NCI-H226 (cell line): ENCODE measurements at places on chromosomes 12 and 14.

GRCh38 chr14:105072381-105072861 is 7.2 kb upstream of the GPR132 start:
- DNase-seq, result no peak

DNA sequence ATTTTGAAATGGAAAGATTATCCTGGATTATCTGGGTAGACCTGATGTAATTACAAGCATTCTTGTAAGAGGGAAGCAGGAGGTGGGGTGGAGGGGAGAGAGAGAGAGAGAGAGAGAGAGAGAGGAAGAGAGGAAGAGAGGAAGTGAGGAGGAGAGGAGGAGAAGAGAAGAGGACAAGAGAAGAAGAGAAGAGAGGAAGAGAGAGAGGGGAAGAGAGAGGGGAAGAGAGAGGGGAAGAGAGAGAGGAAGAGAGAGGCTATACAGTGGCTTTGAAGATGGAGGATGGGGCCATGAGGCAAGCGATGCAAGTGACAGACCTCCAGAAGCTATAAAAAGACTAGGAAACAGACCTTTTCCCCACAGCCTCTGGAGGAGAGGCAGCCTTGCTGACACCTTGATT is 13.7 kb upstream of the CHST11 start:
- no peak for DNase-seq

GRCh38 chr14:103770902-103771301 is 55.3 kb downstream of the ZFYVE21 start:
- DNase-seq, result no peak

DNA sequence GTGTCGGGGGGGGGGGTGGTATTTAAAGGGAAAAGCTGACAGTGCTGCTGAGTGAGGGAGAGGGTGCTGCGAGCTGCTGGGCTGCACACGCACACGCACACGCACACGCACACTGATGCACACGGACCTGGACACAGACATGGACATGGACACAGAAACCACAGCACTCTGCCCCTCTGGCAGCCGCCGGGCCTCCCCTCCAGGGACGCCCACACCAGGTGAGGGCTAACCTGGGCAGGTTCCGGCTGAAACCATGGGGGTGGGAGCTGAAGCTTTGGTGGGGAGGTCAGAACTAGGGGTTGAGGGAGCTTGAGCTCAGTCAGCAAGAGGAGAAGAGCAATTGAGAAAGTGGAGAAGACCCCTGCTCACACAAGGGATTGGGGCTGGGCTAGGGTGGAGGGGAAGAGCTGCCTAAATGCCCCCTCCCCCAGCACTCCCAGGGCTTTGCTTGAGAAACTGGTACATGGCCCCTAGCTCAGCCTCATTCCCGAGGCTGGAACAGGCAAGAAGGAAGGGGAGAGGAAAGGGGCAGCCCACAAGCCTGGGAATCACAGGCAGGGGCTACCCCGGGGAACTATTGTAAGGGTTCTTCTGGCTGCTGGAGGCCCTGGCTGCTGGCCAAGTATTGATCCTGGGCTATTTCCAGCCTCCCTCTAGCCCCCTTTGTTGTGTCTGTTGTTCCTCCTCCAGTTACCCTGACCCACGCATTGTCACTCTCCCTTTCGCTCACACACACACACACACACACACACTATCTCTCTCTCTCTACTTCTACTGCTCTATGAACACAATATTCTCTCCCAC is at the start of gene REM2:
REM2 (plus strand) TSS at position 50 of the 804 bp plus-strand sequence; CDS start at position 116, 66 bp downstream.
- DNase-seq, result no peak

- no peak for DNase-seq
These were observed 2.4 kb upstream of the MEG3 start for GRCh38 chr14:100823413-100824080.

DNA sequence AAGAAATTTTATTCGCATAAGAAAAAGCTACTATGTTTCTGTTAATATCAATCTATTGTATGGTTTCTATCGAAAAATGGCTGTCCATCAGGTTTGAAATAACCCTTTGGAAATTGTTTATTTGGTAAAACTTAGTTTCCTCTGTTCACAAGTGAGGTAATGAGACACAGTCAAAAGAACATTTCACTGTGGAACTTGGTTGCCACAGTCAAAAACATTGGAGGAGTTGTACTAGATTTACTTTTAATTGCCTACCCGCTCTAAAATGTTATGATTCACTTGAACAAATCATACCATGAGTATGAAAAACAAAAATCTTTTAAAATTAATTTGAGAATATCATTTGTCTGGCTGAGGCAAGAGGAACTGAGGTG is 46.5 kb downstream of the ITPR2 start:
- DNase-seq, result no peak

GRCh38 chr12:110012659-110013058 is 13.4 kb downstream of the ANKRD13A start:
- DNase-seq, result no peak

- no peak for DNase-seq
These were observed 82.1 kb upstream of the TMCC3 start for GRCh38 chr12:94732367-94732990.

GRCh38 chr14:44895716-44896115 is 66.0 kb downstream of the KLHL28 start:
- DNase-seq, result peak; percentile 80

- no peak for DNase-seq
These were observed 84.7 kb upstream of the NELL2 start for GRCh38 chr12:44960856-44961255.

GRCh38 chr14:48323665-48324064 is 648.3 kb upstream of the MDGA2 start:
- DNase-seq, result peak; percentile 72

- DNase-seq, result no peak
These were observed 768 bp downstream of the DBX2 start for GRCh38 chr12:45049912-45050750.

DNA sequence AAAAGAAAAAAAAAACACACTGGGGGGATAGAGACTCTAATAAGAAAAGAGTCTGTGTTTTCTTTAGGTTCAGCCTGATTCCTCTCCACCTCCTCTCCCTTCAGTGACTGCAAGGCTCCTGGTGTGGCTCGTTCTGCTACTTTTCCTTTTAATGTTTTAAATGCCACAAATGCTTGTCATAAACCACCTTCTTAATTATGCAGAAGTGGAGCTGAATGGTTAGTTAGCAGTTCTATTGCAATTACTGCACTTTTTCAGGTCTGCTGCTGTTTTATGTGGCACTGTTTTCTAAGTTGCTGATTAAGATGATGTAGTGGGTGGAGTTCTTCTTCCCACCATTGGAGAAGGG is 878.1 kb downstream of the DIO2 start:
- no peak for DNase-seq
